ENCODE measurements at places on chromosomes 2 and 18.

- DNase-seq = no peak
These were observed 491.0 kb downstream of the LRP1B start for GRCh38 chr2:141639809-141640208.

- DNase-seq = no peak
These were observed 138.4 kb upstream of the MYO3B start for GRCh38 chr2:170039401-170040172.

- DNase-seq = no peak
These were observed 18.4 kb upstream of the PIEZO2 start for GRCh38 chr18:11167778-11168177.

GRCh38 chr18:72160510-72161445 is 383.4 kb downstream of the CBLN2 start:
- DNase-seq = no peak

- DNase-seq = no peak
These were observed 61.9 kb upstream of the RIOK3 start for GRCh38 chr18:23391156-23391555.

- no peak for DNase-seq
These were observed 316.9 kb upstream of the ZEB2 start for GRCh38 chr2:144836635-144837350.
